ENCODE measurements at places on chromosomes 12 and 14.

GRCh38 chr12:58443981-58444371 lies 476.3 kb downstream of the LRIG3 start:
- DNase-seq: peak; percentile 48

DNA sequence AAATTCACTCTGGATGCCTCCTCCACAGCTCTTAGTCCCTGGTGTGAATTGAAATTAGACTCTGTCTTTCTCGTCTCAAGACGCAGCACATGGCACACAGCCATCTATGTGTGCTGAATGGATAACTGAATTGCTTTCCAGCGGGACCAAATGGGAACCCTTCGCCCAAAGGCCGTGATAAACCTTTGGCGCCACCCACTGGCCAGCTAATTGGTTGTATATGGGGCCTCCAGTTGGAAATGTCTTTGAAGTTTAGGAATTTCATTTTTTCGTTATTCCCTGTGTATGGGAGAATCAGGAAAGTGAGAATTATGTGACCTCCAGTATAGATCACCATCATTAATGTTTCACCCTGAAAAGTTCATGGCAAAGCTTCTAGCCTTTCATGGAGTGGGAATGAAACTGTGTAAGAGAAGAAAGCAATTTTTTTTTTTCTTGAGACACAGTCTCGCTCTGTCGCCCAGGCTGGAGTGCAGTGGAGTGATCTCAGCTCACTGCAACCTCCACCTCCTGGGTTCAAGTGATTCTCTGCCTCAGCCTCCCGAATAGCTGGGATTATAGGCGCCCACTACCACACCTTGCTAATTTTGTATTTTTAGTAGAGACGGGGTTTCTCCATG lies 9.8 kb upstream of the HSP90AA1 start:
- DNase-seq: peak; percentile 81

DNA sequence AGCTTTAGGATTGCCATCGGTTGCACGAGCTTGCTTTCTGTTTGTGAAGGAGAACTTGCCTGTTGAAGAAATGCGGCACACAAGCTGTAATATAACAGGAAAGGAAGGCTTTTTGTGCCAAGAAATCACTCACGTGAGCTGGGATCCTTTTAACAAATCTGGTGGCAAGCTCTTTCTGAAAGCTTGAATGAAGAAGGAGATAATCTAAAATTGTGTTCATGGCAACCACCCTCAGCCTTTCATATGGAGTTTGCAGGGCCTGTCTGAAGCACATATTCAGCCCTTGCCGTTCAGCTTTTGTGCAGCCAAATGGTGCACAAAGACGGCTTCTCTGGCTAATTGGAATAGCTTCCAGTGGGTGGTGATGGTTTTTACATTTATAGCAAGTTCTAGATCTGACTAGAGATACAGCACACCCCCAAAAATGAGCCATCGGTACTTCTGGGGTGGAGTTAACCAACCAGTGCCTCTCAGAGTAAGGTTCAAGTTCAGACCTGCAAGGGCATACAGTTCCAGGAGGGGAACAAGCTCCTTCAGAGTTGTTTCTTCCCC lies 107.4 kb downstream of the AEBP2 start:
- DNase-seq: no peak

- no peak for DNase-seq
Observed at GRCh38 chr12:56010111-56010570, 10.7 kb upstream of the IKZF4 start.

GRCh38 chr12:92675092-92675865 lies 27.5 kb upstream of the PLEKHG7 start:
- no peak for DNase-seq

- peak; percentile 88 for DNase-seq
Observed at GRCh38 chr12:19299765-19300164, 139.5 kb upstream of the AEBP2 start.
